Stimulated activated CD8-positive, alpha-beta memory T cell treated with anti-CD3 and anti-CD28 coated beads, Interleukin-15, amount 100 ng/mL, for 24 hours (primary cell): ENCODE measurements at places on chromosomes 16 and 17.
A peak's percentile ranks its signal among the peaks of the same experiment; 100 is the strongest.

GRCh38 chr17:42346481-42346880, 41.8 kb downstream of the STAT3 start:
- no peak for DNase-seq

DNA sequence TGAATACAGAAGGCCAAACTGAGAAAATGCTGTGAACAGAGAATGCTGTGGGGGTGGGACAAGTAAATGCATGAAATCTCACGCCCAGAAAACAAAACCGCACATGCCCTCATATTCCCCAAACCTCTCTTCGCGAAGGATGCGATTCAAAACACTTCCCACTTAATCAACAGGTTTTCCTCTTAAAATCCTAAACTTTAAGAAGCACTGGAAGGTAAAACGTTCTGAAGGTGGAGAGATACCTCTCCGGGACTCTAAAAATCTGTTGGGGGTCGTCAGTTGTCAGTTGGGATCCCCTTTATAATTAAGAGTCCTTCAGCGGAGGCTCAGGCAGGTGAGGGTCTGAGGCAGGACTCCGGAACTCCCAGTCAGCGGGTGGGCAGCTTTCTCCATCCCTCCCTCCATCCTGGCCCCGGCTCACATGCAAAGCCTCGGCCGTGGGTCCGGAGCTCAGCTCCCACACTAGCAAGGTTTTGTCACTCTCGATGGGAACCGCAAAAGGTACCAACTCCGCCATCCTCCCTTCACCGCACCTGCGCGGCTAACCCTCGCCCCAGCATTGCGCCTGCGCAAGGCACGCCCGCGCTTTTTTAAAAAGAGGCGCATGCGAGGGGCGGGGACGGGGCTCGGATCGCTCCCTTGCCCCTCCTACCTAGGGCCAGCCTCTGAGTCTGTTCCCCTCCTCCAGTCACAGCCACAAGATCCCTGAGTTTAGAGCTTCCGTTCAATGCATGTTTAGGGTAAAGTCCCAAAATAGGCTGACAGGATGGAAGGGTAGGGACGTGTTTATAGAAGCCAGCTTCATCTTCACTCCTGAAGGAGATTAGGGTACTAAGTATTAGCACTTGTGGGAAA, at the start of gene RDM1:
RDM1 (minus strand) TSS at position 563 of the 855 bp plus-strand sequence; CDS start at position 517, 46 bp downstream.
- peak; percentile 70 for DNase-seq

GRCh38 chr17:34133350-34133749, 121.7 kb upstream of the CCL2 start:
- DNase-seq = no peak

DNA sequence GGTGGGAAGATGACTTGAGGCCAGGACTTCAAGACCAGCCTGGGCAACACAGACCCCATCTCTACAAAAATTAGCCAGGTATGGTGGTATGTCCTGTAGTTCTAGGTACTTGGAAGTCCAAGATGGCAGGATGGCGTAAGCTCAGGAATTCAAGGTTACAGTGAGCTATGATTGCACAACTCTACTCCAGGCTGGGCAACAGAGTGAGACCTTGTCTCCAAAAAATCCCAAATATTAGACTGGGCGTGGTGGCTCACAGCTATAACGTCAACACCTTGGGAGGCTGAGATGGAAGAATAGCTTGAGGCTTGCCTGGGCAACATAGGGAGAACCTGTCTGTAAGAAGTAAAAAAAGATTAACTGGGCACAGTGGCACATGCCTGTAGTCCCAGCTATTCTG, 30.8 kb downstream of the SUZ12 start:
- no peak for DNase-seq

DNA sequence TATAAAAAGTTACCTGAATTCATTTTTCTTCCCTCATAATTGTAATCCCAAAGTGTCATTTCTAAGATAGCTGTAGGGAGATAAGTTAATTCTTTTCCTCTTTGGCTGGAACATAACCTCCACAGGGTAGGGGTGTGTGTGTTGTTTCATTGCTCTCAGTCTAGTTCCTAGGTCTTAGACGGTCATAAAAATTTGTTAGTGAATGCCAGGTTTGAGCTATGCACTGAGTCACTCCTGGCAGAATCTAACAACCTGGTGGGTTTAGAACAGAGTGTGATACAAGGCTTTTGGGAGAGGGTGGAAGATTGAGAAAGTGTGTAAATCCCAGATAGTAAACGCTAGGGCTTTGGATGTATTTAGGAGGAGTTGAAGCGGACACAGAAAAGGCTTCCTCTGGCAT, 894 bp upstream of the PHKG2 start:
- no peak for DNase-seq

GRCh38 chr17:45408611-45409421, 23.9 kb downstream of the ARHGAP27 start:
- no peak for DNase-seq

GRCh38 chr17:76528528-76529223, 8.8 kb downstream of the CYGB start:
- DNase-seq = no peak

DNA sequence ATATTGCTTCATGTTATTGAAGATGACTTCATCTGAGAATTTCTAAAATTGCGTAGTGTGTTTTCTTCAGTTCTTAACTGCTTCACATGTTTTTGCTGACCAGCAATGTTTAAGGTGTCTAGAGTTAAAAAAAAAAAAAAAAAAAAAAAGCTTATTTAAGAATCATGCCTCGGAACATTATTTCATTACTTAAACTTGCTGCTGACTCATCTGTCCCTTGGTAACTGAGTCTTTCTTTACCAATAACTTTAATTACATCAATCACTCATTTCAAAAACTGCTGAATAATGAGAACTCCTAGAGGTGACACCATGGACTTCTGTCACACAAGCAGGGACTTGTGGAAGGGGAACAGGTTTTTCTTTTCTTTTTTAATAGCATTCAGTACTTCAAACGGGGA, 16.2 kb downstream of the IRX5 start:
- DNase-seq = no peak

DNA sequence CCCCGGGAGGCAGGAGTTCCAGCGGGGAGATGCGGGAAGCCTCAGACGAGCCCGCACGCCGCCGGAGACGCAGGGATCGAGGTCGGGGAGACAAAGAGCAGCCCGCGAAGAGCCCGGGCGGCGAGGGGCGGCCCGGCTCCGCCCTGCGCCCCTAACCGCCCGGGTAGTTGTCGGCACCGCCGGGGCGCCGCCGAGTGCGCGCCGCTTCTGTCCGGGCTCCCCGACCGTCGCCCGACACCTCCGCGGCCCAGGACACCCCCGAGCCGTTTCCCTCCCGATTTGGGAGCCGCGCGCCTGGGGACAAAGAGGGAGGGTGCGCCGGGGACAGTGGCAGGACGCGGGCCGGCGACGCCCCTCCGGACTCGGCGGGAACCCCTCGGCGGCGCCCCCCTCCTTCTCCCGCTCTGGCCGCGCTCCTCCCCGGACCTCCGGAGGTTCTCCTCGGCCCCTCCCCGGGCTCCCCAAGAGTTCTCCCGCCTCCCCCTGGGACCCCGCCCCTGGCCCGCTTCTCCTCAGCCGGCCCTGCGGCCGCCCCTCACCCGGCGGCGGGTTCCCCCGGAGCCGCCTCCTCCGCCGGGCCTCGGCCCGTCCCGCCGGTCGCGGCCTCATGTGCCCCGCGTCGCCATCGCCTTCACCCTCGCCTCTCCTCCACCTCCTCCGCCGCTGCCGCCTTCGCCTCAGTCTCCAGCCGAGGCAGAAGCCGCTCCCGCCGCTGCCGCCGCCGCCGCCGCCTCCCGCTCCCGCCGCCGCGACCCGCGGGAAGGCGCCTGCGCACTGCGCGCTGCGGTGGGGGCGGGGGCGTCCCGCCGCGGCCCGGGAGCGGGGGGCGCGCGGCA, at the start of gene GJC1:
GJC1 (minus strand) TSS at position 765 of the 836 bp plus-strand sequence. CDS start 24,470 bp downstream, outside the sequence.
- DNase-seq = no peak

DNA sequence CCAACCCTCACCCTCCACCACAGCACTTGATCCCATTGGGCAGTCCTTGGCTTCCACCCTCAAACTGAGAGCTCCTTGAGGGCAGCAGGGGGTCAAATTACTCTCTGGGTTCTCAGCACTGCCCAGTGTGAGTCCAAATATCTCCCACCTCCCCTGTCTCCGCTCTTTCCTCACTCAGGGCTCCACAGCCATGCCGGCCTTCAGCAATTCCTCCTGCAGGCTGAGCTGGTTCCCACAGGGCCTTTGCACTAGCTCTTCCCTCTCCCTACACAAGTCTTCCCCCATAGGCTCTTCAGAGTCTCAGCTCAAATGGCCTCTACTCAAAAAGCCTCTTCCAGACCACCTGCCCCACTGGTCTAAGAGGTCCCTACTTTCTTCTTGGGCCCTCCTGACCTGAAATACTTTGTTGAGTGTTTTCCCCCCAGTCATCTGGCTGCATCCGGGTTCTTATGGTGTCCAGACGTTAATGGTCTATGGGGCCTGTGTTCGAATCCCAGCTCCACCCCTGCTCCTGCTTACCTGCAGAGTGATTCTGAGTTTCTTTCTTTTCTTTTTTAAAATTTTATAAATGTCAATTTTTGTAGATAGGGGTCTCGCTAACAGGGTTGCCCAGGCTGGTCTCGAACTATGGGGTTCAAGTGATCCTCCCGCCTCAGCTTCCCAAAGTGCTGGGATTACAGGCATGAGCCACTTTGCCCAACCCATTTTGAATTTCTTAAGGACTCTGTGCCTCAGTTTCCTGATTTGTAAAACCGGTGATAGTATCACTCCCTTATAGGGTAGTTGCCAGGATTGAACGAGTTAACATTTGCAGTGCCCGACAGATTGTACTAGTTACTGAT, 973 bp upstream of the IL4R start:
- DNase-seq = no peak

DNA sequence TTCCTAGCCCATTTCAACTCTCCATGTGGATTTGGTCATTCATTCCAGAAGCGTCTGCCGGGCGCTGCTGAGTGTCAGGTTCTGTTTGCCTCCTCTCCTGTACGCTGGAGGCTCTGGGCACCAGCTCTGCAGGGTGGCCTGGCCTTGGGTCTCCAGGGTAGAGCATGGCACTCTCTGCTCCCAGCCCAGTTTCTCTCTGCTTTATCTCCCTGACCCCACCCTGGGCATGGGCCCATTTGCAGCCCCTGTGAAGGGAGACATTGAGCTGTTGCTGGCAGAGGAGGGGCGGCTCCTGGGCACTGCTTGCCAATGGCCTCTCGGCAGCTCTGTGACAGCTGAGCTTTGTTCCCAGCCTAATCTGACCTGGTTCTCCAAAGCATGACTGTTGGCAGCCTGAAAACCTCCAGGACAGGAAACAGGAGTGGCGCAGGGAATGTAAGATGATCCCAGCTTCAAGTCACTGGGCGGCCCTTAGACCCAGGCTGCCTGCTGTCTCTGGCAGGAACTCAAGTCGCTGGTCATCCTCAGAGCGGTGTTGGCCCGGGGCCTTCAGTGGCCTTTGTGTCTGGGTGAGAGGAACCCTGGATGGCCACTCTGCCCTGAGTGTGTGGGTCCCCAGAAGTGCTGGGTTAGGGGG, 146.8 kb downstream of the SEC14L1 start:
- DNase-seq = no peak

- no peak for DNase-seq
Observed at GRCh38 chr16:25978218-25978617, 286.5 kb downstream of the HS3ST4 start.

DNA sequence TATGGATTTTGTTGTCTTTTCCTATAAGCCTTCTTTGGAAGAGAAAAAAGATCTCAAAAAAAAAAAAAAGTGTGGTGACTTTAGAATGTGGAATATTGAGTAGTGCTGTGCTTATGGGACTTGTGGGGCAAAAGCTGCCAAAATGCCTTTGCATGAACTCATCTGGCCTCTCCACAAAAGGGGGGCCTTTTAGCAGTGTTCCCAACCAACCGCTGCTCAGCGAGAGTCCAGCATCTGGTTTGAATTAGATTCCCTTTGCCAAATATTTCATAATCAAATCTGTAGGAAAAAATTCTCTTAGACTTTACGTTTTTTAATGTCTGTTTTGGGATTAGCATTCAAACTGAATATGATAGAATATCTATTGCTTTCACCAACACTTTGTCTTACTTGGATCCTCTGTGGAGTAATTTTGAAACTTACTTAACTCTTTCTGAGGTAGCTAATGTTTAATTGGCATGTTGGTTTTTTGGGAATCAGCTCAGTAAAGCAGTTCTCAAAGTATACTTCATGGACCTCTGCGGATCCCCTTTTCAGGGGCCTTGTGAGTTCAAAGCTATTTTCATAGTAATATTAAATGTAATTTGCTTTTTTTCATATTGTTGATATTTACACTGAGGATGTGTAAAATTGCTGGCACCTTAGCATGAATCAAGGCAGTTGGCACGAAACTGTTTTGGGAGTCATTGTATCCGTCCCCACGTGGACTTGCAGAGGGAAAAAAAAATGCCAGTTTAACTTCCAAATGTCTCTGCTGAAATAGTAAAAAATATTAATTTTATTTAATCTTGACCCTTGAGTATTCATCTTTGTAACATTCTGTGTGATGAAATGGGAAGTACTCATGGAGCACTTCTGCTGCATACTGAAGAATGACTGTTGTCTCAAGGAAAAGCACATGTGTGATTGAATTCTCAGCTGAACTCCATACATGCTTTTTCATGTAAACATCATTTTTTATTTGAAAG, 34.7 kb upstream of the VPS4A start:
- DNase-seq = no peak

- no peak for DNase-seq
Observed at GRCh38 chr16:9772526-9773225, 409.6 kb downstream of the GRIN2A start.

GRCh38 chr16:23194497-23195221, 12.1 kb downstream of the SCNN1G start:
- DNase-seq = no peak

GRCh38 chr17:67482764-67483163, 105.7 kb downstream of the PITPNC1 start:
- no peak for DNase-seq

DNA sequence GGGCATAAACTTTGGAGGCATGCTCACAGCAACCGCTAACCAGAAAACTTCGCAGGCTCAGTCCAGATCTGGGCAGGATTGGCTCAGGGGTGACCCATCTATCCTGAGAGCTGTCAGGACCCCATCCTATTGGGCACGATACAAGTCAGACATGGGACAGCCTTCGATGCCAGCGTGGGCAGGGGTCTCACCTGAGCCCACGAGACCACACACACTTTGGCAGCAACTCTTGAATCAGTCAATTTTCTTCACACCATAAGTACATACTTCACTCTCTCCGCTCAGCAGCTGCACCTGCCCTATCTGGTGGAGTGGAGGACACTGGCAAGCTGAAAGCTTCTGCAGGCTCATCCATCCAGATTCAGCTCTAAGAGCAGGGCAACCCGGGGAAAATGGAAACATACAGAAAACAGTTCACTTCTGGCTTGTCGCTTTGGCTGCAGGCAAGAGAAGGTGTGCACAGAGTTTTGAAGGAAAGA, 48.3 kb downstream of the ZFHX3 start:
- DNase-seq = no peak

- no peak for DNase-seq
Observed at GRCh38 chr17:41464682-41465081, 2.5 kb downstream of the KRT32 start.

DNA sequence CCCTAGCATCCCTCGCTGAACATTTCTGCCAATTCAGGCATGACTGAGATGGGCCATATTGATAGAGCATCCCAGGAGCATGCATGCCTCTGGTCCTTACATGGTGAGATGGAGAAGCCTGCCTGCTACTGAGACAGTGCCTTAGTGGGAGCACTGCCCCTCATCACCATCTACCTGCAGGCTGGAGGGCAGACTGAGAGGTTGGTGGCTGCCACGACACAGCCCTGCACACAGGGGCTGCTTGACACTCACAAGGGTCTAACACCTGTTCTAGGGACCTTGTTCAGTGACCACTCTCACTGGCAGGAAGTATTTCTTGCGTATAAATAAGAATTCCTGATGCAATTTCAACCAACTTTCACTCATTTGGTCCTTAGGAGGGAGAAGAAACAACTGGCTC, 34.0 kb downstream of the WIPI1 start:
- no peak for DNase-seq

- DNase-seq = peak; percentile 45
Observed at GRCh38 chr16:85086347-85087291, 25.7 kb downstream of the CIBAR2 start.

- no peak for DNase-seq
Observed at GRCh38 chr17:7835814-7836595, 2.0 kb downstream of the KDM6B start.
